ENCODE measurements at places on chromosomes 3 and 15.

DNA sequence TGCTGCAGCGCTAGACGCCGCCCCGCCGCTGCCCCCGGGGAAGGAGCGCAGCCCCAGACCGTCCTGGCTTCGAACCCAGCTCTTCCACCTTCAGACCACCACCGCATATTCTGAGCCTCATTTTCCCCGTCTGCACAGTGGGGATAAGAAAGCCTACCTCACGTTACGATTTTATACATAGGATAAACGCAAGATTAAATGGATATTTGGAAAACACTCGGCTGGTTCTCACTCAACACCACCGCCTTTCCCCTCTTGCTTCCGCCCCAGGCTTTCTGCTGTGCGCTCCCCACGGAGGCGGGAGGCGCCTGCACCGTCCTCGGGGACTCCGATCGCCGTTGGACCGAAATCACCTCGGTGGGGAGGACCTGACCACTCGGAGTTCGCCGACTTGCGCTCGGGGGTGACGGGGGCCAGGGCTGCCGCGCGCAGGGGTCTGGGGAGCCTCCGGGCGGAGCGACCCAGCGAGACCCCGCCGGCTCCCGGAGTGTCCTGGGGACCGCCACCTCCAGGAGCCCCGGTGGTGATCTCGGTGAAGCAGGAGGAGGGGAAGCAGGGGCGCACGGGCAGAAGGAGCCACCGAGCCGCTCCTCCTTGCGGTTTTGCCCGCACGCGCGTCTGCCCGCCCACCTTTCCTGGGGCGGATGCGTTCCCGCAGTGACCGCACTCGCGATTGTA is 4.0 kb downstream of the FBXL22 start:
- DNase-seq = peak; percentile 56

- DNase-seq = peak; percentile 58
These were observed 2.2 kb upstream of the CCR5 start for GRCh38 chr3:46368569-46368968.

GRCh38 chr3:153275514-153275913 is 113.5 kb downstream of the RAP2B start:
- DNase-seq = no peak

GRCh38 chr3:119553823-119554415 is 5.5 kb downstream of the CD80 start:
- no peak for DNase-seq

DNA sequence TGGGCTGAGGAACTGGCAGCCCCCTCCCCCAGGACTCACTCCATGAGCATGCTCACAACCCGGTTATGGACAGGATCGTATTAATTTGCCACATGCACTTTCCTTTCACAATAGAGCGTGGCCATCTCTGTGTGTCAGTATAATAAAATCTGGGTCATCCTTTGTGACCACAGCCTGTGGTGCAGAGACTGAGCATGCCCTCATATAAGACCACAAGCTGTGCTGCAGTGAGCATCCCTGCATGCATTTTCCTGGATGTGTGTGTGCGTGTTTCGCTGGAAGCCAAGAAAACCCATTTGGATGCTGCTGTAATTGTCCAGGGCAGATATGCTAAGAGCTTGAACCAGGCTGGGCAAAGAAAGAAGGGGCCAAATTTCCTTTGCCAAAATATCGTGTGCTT is 39.7 kb downstream of the CYP11A1 start:
- no peak for DNase-seq

DNA sequence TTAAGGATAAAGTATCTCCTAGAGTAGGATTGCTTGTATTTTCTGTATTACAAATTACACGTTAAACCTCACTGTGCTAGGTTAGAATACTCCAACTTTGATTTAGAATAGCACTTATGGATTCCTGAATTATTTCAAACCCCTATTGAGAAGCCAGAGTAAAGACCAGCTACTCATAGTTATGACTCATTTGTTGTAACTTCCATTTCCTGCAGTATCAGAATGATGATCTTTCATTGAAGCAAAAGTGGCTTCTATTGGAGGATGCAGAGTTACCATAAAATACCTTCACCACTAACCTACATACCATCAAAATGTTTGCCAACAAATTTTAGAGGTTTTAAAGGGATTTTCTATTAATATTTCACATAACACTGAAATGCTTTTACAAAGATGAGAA is 1322.7 kb upstream of the ALCAM start:
- DNase-seq = no peak
